ENCODE measurements at places on chromosomes 7 and 10.

DNA sequence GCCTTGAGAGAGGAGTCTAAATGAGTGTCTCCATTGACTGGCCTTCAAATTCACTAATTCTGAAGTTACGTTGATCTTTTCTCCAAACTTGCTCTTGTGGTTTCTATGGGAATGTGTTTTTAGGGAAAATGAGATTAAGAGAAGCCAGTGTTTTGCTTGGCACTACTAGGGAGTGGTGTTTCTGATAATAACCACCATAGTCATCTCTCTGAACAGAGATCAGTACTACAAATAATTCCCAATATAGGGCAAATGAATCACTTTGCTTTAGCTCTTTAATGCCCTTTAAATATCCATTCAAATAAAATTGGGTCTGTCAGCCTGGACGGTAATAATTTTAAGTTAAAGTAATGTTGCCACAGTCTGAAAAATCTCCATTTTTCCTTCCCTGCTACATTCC lies 90.8 kb downstream of the NRF1 start:
- no peak for DNase-seq

DNA sequence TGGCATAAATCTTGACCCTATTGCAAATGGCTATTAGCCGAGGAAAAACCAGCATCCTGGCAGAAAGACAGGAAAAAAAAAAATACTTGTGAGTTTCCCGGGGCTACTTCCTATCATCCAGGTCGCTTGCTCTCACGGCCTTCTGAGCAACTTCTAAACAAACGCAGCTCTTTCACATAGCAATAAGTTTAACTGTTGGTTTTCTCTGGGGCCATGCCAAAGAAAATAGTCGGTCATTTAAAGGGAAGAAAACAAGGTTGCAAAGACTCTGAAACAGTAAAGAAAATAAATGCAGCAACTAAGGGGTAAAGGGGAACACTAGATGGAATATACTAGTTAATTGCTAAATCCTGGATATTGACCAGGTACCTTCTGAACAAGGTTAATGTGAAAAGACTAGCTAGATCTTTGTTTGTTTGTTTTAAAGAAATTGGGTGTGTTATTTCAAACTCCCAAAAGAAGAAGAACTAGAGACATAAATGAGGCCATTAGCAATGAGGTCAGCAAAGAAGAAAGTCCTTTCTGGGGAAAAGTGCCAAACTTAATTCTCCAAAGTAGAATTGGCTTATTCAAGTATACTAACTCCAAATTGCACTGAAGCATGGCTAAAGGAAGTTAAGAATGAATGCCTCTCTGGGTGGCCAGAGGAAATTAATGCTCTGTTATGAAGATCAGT lies 54.2 kb downstream of the SLC39A12 start:
- no peak for DNase-seq

- no peak for DNase-seq
Measured at GRCh38 chr10:97858001-97858439, 8.4 kb downstream of the GOLGA7B start.

GRCh38 chr10:129520440-129521080 lies 53.5 kb downstream of the MGMT start:
- no peak for DNase-seq

GRCh38 chr7:28211006-28211405 lies 30.4 kb upstream of the JAZF1 start:
- DNase-seq: no peak

DNA sequence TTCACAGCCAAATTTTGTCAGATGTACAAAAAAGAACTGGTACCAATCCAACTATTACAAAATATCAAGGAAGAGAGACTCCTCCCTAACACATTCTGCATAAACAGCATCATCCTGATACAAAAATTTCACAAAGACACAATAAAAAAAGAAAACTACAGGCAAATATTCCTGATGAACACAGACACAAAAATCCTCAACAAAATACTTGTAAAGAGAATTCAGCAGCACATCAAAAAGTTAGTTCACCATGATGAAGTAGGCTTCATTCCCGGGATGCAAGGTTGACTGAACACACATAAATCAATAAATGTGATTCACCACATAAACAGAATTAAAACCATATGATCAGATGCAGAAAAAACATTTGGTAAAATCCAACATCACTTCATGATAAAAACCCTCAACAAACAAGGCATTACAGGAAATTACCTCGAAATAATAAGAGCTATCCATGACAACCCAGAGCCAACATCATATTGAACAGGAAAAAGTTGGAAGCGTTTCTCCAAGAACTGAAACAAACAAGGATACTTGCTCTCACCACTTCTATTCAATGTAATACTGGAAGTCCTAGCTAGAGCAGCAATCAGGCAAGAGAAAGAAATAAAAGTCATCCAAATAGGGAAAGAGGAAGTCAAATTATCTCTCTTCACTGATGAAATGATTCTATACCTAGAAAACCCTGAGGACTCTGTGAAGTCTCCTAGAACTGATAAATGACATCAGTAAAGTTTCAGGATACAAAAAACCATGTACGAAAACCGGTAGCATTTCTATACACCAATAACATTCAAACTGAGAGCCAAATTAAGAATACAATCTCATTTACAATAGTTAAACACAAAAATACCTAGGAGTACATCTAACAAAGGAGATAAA lies 223.1 kb downstream of the REEP3 start:
- no peak for DNase-seq

DNA sequence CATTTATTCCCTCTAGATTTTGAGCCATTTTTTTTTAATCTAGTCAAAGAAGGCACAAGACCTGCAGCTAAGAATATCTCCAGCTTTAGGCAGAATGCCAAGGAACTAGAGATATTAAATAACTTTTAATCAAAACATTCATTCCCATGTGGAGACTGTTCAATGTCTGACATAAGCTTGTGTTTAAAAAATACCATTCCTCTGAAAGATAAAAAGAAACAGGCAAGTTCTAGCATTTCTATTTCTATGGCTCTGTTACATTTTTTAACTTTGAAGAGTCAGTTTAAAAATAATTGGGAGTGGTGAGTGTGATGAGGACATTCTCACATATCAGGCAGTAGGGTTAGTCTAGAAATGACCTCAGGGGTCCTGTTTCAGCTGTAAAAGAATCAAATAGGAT lies 48.0 kb downstream of the RHOBTB1 start:
- no peak for DNase-seq

GRCh38 chr10:19652750-19653149 lies 163.5 kb upstream of the PLXDC2 start:
- DNase-seq: no peak

- DNase-seq: peak; percentile 35
Measured at GRCh38 chr10:91887272-91888076, 21.8 kb downstream of the FGFBP3 start.

DNA sequence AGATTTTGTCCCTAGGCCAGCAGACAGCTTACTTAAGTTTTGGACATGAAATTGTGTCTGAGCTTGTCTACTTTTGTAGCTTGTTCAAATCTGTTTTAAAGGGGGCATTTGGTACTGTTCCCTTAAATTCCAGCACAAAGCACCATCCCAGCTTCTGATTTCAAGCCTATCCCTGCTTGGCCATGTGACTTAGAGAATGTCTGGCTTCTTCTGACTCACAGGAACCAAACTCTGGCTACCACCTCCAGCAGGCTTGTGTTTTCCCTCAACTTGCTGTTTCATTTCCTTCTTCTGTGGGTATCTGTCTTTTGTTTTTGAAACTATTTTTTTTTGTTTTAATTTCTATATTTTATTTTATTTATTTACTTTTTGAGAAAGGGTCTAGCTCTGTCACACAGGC lies 97.9 kb upstream of the FZD8 start:
- no peak for DNase-seq

GRCh38 chr7:23893942-23894891 lies 184.2 kb downstream of the STK31 start:
- no peak for DNase-seq

DNA sequence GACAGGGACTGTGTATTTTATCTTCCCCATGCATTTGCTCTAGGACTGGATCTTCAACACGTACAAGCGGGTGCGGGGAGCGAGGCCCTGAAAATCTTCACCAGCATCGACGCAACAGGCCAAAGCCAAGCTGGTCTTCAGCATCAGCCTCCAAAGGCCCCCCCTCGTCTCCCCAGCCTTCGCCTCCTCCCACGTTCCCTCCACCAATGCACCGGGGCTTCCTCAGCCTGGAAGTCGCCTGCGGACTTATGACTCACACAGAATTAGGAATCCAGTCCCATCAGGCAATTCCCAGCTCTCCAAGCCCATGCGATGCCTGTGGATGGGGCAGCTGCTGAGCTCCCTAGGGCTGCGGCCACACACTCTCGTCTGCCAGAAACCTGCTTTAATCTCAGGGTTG lies 36.3 kb upstream of the RNF32 start:
- DNase-seq: no peak

DNA sequence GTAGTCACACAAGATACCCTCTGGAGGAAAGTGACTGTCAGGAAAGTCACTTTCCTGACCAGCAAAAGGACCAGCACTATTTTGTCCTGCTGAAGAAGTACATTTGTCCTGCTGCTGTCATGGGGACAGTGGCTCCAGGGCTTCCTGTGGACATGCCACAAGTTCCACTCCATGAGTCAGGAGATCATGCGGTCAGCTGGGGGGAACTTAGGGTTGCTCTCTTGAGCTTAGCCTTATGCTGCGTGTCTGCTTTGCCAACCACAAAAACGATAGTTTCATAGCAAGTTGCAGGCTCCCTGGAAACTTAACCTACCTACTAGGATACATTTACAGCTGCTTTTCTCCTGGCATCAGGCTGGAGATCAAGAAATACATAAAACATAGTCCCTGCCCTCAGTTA lies 19.8 kb upstream of the ALOX5 start:
- DNase-seq: peak; percentile 74

DNA sequence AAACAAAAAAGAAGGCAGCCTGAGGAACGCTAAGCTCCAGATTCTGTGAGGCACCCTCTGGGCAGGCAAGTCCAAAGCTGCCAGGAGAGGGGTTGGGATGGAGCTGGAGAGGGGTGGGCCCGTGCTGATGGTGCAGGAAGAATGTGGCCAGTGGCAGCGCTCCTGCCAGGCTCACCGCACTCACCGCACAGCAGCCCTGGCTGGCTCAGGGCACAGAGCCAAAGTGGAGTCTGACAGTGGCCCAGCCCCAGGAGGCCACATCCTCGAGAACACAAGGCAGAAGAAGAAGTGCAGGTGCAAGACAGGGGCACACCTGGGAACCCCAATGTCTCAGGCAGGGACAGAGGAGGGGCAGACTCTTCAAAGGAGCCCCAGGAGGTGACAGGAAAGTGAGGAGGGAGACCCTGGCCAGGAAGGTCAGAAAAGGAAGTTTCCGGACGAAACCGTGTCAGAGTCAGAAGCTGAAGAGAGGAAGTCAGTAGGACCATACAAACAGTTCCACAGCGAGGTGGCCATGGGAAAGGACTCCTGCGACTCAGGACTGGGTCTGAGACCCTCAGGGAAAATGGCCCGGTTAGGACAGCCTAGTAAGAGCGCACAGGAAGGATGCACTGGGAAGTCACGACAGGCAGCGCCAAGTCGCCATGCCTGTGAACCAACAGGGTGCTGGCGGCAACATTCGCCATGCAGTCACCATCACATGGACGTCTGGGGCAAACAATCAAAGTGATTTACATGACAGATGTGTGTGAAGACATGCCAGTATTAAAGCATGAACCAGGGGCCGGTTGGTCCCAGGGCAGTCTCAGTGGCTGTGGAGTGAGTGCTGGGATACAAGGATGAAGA lies 54.4 kb downstream of the COBL start:
- DNase-seq: peak; percentile 59

DNA sequence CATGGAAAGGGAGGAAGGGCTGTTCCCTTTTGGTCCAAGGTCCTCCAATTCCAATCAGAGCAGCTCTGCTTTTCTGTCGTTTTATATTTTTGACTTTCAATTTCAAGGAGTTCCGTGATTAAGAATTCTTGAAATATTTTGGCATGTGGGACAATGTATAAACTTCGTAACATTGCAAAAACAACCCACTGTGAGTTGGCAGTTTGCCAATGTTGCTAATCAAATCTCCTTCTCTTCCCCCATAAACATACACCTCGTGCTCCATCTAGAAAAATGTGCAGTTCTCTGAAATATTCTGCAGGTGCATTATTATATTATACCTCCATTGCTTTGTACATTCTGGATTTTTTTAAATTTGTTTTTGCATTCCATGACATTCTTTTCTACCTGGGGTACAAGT lies 49.8 kb downstream of the POU6F2 start:
- DNase-seq: no peak

GRCh38 chr7:70693686-70694433 lies 438.1 kb upstream of the GALNT17 start:
- DNase-seq: peak; percentile 71

- no peak for DNase-seq
Measured at GRCh38 chr10:49010295-49010694, 70.7 kb upstream of the LRRC18 start.

DNA sequence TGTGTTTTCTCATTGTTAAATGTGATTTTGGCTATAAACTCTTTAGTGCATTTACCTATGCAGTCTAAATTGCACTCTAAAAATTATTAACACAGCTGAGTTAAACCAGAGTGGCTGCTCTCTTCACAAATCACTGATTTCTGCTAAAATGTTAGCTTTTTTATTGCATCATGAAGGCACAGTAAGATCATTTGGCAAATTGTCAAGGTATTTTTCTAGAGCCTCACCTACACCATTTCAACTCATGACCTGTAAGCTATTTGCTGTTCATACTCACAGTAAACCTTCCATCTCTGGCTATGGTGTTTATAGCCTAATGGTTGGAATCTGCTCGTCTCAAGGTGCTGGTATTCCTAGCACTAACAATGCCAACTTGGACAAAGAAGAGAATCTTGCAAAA lies 25.7 kb downstream of the NDUFB2 start:
- DNase-seq: no peak

- DNase-seq: no peak
Measured at GRCh38 chr7:73717025-73717807, 2.3 kb downstream of the STX1A start.

- DNase-seq: no peak
Measured at GRCh38 chr10:103896225-103896624, 21.8 kb downstream of the STN1 start.

- no peak for DNase-seq
Measured at GRCh38 chr10:35585356-35585755, 19.8 kb upstream of the GJD4 start.

GRCh38 chr10:3782451-3783315 lies 2.3 kb downstream of the KLF6 start:
- DNase-seq: peak; percentile 76

DNA sequence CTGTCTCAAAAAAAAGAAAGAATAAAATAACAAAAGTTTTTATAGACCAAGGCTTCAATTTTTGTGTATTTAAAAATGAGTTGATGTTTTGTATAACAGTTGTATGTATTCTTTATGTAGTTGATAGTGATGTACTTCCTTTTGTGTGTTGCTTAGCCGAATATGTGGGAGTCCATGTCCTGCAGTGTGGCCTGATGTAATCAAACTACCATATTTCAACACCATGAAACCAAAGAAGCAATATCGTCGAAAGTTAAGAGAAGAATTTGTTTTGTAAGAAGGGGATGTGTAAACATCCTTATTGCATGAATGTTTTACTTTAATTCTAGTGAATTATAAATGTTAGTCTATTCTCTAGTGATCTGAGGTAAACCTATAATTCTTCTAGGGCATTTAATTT lies 56.6 kb downstream of the MPLKIP start:
- no peak for DNase-seq

GRCh38 chr10:7365027-7365745 lies 45.6 kb downstream of the SFMBT2 start:
- no peak for DNase-seq

GRCh38 chr10:15864419-15864818 lies 4.1 kb upstream of the MINDY3 start:
- no peak for DNase-seq
